ENCODE measurements at places on chromosomes 16 and 17. TPM values are rescaled to one million over a fixed set of nuclear protein-coding genes. Genes with fewer than 3 reads are reported as not detected.

GRCh38 chr16:66275775-66276428 lies 90.6 kb upstream of the CDH5 start:
- no peak for DNase-seq

GRCh38 chr17:75634754-75635609 lies 1.7 kb downstream of the SMIM5 start:
- DNase-seq, result no peak

DNA sequence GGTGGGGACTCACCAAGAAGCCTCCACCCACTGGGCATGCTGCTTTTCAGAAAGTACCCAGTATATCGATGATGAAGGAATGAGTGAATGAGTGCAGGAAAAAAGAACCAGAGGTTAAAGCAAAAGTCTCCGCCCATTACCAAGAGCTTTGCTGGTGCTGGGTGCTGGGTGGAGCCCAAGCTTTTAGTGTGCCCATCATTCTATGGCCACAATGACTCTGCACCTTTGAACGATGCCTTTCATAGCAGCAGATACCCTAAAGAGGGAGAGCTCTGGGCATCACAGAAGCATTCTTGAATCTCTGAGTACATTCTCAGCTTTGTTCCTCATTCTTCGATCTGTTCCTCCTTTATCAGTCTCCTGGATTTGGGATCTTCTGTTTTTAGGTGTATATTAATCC lies 450.7 kb upstream of the CCL2 start:
- no peak for DNase-seq

DNA sequence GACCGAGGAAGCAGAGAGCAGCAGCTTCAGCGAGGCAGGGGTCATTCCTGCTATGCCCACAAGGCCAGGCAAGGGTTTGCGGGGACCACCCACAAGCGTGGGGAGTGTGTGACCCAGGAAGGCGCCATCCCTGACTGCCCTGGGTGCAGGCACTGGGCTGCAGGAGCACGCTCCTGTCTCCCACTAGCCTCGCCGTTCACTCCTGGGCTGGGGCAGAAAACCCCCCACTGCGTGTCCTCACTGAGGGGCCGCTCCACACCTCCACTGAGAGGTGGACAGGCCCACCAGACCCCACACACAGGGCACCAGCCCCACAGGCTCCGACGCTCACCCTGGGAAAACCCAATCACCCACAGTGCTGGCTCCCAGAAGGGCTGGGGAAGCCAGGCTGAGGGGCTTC lies 56.1 kb downstream of the KLHDC4 start:
- DNase-seq, result no peak

DNA sequence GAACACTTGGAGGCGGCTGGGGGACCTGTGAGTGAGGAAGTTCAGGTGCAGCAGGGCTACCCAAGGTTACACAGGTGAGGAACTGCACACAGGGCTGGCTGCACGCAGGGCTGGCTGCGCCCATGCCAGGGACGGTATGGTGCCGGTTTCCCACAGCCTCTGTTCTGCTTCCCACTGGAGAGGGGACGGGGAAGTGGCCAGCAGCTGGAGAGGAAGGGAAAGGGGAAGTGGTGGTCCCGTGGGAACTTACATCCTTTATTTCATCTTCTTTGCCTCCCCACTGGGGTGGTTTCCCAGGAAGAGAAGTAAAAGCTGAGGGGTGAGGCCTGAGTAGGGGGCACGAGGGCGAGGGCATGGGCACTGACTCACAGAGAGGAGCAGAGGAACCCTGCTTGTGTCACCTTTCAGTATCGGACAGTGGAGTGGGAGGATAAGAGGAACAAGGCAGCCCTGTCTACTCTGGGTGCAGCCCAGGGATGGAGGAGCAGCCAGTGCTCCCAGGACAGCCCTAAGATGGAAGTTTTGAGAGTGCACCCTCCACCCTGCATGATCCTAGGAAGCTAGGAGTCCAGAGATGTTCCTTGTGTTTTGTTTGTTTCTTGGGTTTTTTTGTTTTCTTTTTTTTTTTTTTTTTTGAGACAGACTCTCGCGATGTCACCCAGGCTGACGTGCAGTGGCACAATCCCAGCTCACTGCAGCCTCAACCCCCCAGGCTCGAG lies 25.5 kb upstream of the CDH1 start:
- DNase-seq, result no peak

TPSB2 gene
- total RNA-seq, result 21.8 TPM

GRCh38 chr16:55728797-55729196 lies 73.0 kb downstream of the SLC6A2 start:
- no peak for DNase-seq

FGF11 gene
- total RNA-seq, result 17.9 TPM

DNA sequence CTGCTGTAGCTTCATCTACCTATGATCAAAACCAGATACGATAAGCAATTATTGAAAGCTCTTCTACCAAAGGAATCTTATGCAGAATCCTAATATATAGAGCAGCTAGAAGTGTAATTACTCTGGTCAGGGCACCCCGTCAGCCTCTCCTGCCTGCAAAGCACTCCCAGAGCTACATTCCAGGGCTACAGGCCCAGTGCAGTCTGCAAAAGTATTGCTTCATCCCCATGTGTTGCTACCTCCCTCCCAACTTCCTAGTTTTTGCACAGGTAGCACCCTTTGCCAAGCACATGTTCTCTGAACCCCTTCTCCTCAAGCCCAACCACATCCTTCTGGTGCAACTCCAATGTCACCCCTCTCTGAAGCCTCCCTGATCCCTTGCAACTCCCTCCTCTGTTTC lies 7.0 kb downstream of the CES5A start:
- no peak for DNase-seq

All from uterus (tissue), 4 donors.